ENCODE measurements at places on chromosomes 1 and 21.
A peak's percentile ranks its signal among the peaks of the same experiment; 100 is the strongest.

GRCh38 chr1:65458730-65459396, 38.4 kb downstream of the LEPR start:
- no peak for DNase-seq

GRCh38 chr1:34833711-34834110, 25.8 kb downstream of the SMIM12 start:
- no peak for DNase-seq

- no peak for DNase-seq
These were observed 504 bp downstream of the DHRS3 start for GRCh38 chr1:12617511-12617900.

DNA sequence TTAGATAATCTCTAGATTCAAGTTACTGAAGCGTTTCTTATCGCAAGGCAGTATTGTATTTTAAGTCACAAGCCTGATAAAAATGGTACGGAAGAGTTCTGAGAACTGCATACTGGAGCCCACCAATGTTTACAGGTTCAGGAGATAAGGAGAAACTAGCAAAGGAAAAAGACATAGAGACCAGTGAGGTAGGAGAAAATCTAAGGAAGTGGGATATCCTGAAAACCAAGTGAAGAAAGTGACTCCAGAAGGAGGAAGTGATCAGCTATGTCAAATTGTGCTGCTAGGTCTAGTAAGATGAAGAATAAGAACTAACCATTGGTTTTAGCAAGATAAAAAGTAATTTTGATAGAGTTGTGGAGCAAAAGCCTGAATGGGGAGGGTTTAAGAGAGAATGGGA, 31.0 kb upstream of the ACADM start:
- DNase-seq, result no peak

DNA sequence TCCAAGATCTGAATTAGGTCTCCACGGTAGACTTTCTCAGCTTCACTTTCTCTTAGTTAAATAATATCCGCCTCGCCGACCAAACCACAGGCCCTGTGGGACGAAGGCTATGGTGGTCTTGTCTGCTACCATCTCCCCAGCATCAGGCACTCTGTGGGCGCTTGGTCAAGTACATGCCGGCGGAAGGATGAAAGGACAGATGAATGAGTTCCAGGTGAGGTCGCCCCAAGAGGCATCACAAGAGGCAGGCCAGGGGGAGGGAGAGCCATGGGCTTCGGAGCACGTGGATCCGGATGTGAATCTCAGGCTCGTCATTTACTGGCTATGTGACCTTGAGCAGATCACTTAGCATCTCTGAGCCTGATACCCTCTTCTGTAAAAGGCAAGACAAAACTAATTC, 33.5 kb downstream of the ECE1 start:
- DNase-seq, result no peak

DNA sequence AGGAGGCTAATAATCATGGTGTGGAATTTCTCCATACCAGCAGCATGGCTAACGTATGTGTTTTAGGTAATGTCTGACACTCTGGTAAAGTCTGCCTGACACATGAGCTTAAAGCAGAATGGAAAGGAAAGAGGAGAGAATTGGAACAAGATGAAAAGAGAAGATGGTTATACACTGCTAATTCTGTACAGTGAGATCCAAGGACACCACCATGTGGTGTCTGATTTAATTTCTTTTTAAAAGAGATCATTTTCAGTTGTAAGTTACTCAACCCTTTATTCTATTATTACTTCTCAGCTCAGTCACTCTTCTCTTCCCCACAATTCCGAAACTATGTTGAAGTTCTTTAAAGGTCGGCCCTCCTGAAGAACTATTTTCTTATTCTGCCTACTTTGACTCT, 15.6 kb downstream of the PRKAB2 start:
- no peak for DNase-seq

DNA sequence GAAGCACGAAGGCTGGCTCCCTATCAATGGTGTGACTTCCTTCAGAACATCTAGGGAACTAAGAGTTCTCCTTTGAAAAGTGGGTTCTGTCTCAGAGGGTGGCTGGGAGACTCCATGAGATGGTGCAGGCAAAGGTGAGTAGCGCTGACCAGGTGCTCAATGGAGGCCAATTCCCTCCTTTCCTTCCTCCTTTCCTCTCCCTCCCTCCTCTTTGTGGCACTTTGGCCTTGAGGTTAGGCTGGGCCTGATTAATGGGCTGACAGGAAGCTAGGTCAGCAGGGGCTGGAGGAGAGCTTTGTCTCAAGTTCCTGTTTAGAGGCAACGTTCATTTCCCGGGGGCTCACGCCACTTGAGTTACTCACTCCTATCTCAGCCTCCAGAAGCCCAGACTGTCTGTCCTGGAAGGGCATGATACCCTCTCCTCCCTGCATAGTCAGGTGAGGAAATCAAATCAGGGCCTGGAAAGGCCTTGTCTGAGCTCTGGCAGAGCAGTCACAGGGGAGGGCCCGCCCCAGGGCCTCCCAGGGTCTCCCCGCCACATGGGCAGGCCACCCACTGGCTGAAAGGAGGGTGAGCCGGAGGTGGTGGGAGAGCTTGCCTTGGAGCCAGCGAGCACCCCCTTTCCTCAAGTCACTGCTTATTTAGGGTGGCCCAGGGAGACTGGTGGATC, 58.4 kb upstream of the SSBP3 start:
- DNase-seq, result peak; percentile 24

DNA sequence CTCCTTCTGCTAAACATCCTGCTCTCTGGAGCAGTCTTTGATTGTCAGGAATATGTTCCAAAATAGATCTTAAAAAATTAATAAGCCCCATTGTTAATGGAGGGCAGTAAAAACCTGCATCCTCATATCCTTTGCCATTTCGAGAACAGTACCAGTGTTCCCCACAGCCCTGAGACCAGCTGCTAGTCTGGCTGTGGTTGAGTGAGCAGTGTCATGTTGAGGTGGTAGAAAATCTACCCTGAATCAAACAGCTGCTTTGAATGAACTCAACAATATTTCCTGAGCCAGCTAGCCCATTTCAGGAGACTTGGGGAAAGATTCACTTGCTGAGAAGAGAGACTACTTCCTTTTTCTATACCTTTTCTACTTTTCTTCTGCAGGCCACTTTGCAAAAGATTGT, 24.4 kb downstream of the FABP3 start:
- DNase-seq, result no peak

GRCh38 chr1:150302338-150302737, 8.7 kb downstream of the MRPS21 start:
- DNase-seq, result no peak

- DNase-seq, result no peak
These were observed 13.6 kb upstream of the OR2B11 start for GRCh38 chr1:247471445-247472016.

- no peak for DNase-seq
These were observed 12.2 kb upstream of the RAB4A start for GRCh38 chr1:229258757-229259060.

GRCh38 chr1:113072141-113072756, 749 bp upstream of the LRIG2 start:
- DNase-seq, result no peak

DNA sequence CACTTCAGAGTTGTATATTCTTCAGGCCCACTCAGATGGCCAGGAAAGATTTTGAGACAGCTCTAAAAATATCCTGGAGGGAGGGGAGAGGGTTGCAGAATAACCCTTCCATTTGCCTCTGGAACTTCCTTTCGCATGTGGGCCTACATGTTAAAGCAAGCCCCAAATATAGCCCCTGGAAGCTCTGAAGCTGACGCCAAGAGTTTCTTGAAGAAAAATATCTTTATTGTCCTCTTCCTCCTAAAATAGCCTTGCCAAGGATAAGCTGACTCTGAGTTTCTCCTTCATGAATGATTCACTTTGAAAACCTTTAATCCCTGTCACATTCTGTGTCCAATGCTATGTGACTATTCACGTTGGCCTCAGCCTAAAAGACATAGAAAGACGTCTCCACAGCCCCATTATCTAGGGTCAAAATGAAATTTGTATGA, 6.4 kb downstream of the C1orf116 start:
- no peak for DNase-seq

DNA sequence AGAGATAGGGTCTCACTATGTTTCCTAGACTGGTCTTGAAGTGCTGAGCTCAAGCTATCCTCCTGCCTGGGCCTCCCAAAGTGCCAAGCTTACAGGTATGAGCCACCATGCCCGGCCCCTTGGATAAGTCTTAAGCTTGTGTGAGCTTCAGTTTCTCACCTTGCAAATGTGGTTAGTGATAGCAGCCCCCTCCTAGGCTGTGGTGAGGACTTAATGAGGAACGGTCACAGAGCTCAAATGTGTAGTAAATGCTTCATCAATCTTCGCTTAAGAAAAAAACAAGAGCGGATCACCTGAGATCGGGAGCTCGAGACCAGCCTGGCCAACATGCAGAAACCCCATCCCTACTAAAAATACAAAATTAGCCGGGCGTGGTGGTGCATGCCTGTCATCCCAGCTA, 3.0 kb downstream of the CNR2 start:
- DNase-seq, result no peak

DNA sequence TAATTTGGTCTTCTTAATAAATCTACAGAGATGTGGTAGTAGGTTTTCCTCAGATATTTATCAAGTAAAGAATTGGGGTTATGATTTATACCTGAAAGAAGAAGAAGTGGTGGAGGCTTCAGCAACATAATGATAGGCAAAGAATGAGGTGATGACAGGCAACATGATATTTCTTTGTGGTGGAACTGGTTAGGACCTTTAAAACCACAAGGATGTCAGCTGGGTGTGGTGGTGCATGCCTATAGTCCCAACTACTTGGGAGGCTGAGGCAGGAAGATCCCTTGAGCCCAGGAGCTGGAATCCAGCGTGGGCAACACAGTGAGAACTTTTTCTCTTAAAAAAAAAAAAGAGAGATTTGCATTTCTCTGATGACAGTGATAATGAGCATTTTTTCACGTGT, 34.1 kb upstream of the COL11A1 start:
- no peak for DNase-seq

DNA sequence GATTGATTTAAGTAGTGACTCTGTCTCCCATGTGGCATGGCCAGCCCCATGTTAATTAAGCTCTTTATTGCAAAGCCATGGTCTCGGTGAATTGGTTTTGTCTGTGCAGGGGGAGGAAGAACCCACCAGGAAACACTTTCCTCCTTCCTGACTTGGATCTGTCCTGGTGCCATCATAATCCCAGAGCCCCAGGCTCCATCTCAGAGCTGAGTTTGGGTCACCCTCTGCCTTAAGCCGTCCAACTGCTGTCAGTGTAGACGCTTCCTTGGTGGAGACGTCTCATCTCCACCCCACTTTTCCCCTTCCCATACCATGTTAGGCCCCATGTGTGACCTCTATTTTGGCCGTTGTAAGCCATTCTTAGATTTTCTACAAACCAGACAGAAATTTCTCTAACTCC, 36.0 kb upstream of the COL6A2 start:
- no peak for DNase-seq

GRCh38 chr21:33690874-33691273, 48.6 kb downstream of the ITSN1 start:
- DNase-seq, result no peak

- peak; percentile 67 for DNase-seq
These were observed 26.2 kb upstream of the PDC start for GRCh38 chr1:186487163-186487562.
